ENCODE measurements at places on chromosomes 4 and X. TPM values are rescaled to one million over a fixed set of nuclear protein-coding genes. Genes with fewer than 3 reads are reported as not detected.
A peak's percentile ranks its signal among the peaks of the same experiment; 100 is the strongest.

GRCh38 chrX:70479922-70480659 lies 35.5 kb downstream of the DLG3 start:
- no peaks in the 10 kb centered on the region for H3K27me3 ChIP-seq
- H3K27ac ChIP-seq: peak overlapping the region; percentile 76
- DNase-seq: no peak
- H3K36me3 ChIP-seq: no peaks in the 10 kb centered on the region
- no peak overlapping the region for H3K4me3 ChIP-seq
- peaks cover 19% of the 10 kb centered on the region for H3K4me1 ChIP-seq

Gene RASGEF1B
- 18.9 TPM for total RNA-seq

Gene SLC30A9
- 46.5 TPM for total RNA-seq

GRCh38 chrX:78658845-78659744 lies at the start of gene RTL3:
RTL3 (minus strand) TSS chrX:78659328; CDS start chrX:78658420, 908 bp downstream.
- no peak for DNase-seq
- H3K27me3 ChIP-seq: no peaks in the 10 kb centered on the region
- no peaks in the 10 kb centered on the region for H3K4me1 ChIP-seq
- no peak within 1 kb of the TSS for H3K27ac ChIP-seq

DNA sequence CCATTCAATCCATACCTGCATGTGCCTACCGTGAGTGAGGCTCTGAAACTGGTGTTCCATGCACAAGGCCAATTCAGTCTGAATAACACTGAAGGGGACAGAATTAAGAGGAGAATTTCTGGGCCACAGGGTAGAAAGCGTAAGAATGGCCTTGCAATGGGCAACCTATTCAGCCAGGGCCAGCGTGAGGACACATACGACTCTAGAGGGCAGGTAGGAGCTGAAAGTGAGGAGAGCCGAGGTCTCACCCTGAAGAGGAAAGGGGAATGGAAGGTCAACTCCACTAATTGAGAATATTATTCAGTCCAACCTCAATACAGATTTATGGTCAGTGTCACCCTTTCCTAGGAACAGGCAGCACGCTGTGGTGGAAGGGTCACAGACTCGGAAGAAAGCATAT lies 202.2 kb downstream of the TRIML1 start:
- H3K27me3 ChIP-seq: no peaks in the 10 kb centered on the region
- no peaks in the 10 kb centered on the region for H3K4me1 ChIP-seq
- DNase-seq: no peak
- H3K36me3 ChIP-seq: no peaks in the 10 kb centered on the region

Gene CDX4
- not detected for total RNA-seq

GRCh38 chrX:49842621-49843020 lies 13.5 kb downstream of the PAGE4 start:
- no peaks in the 10 kb centered on the region for H3K27me3 ChIP-seq
- no peaks in the 10 kb centered on the region for H3K4me1 ChIP-seq
- H3K36me3 ChIP-seq: no peaks in the 10 kb centered on the region
- DNase-seq: no peak
- H3K27ac ChIP-seq: no peak overlapping the region
- no peak overlapping the region for H3K4me3 ChIP-seq

DNA sequence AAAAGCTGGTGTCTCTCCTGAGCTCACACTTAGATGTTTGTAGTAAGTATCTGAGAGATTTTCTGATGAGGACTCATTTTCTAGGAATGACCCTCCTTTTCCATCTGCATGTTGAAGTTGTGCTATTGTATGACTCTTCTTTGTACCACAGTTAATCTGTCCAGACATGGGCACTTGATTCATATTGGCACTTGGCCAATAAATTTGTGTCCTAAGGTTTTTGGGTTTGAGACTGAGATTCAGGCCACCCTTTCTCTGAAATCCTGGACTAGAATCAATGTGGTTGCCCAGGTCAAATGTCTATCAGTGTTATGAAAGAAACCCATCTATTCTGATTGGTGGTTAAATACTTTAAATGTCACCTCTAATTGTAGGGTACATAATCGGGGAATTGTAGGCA lies 869.0 kb downstream of the SH3BGRL start:
- no peak for DNase-seq
- H3K27ac ChIP-seq: no peak overlapping the region
- no peaks in the 10 kb centered on the region for H3K36me3 ChIP-seq
- no peaks in the 10 kb centered on the region for H3K4me1 ChIP-seq
- no peak overlapping the region for H3K4me3 ChIP-seq

DNA sequence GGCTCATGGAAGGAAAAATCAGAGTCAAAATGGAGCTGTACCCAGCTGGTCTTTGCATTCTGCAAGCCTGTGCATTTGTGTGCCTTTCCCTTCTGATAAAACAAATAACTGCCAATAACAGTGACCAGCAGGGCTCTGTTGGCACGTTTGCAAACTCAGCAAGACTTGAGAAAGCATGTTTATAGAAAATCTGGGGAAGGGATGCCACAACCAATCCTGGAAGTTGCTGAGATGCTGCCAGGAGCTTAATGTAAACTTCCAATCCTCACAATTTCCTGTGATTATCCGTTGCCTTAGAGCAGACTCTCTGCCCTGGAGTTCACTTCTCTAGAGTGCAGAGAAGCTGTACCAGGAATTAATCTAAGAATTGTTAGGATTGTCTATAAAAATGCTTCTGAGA lies 6.9 kb upstream of the ANXA3 start:
- no peaks in the 10 kb centered on the region for H3K27me3 ChIP-seq
- no peaks in the 10 kb centered on the region for H3K4me1 ChIP-seq

DNA sequence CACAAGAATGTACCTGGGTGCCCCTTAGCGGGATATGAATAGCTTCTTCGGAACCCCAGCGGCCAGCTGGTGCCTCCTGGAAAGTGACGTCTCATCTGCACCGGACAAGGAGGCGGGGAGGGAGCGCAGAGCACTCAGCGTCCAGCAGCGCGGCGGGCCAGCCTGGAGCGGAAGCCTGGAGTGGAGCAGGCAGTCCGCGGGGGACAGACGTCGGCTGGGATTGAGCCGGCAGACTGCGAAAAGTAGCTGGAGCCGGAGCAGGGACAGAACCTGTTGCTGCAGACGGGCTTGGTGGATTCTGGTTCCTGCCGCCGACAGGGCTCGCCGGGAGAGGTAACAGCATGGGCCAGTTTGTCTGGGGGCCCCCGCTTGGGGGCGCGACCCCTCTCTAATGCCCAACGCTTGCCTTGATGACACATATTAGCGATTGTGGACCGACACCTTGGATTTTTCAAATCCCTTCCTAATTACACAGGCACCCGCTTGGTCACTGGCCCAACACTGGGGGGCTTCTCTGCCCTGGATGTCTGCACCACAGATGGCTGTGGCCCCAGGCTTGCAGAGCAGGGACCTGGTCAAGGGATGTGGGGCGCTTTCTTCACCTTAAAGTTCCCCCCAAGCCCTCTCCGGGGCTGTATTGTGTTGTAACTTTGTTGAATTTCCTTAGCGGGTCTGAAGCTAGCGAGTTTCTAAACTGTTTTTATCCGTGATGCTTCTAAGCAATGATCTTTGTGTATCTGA lies at the start of gene NPFFR2:
Gene NPFFR2 (plus strand): TSS at position 133 of the 741 bp plus-strand sequence. CDS start 96,592 bp downstream, outside the sequence.
- no peak within 1 kb of the TSS for H3K27ac ChIP-seq
- H3K36me3 ChIP-seq: no peaks in the 10 kb centered on the region
- no peak for DNase-seq
- H3K27me3 ChIP-seq: peaks cover 22% of the 10 kb centered on the region
- peaks cover 6% of the 10 kb centered on the region for H3K4me1 ChIP-seq

Gene SCD5
- 5.4 TPM for total RNA-seq

GRCh38 chrX:9717376-9717775 lies 48.3 kb downstream of the GPR143 start:
- no peaks in the 10 kb centered on the region for H3K4me1 ChIP-seq
- H3K4me3 ChIP-seq: no peak overlapping the region
- no peaks in the 10 kb centered on the region for H3K27me3 ChIP-seq
- H3K36me3 ChIP-seq: no peaks in the 10 kb centered on the region
- H3K27ac ChIP-seq: no peak overlapping the region
- no peak for DNase-seq

DNA sequence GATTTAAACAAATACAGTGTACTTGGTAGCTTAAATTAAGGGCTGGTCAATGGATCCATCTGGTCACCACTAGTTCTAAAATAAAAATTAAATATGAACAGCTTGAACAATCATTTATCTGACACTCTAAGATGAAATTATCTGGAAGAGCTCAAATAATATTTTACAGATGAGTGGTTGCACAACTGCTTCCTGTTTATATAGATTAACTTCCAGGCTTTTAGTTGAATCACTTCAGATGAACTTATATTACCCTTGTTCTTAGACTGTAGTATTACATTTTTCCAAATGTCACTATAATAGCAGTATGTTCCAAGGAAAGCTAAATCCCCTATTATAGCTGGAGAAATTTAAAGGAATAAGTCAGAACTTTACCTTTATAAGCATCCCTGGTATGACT lies 92.4 kb upstream of the SMIM10 start:
- no peak overlapping the region for H3K27ac ChIP-seq
- no peaks in the 10 kb centered on the region for H3K27me3 ChIP-seq
- no peaks in the 10 kb centered on the region for H3K4me1 ChIP-seq
- no peak overlapping the region for H3K4me3 ChIP-seq
- no peaks in the 10 kb centered on the region for H3K36me3 ChIP-seq

DNA sequence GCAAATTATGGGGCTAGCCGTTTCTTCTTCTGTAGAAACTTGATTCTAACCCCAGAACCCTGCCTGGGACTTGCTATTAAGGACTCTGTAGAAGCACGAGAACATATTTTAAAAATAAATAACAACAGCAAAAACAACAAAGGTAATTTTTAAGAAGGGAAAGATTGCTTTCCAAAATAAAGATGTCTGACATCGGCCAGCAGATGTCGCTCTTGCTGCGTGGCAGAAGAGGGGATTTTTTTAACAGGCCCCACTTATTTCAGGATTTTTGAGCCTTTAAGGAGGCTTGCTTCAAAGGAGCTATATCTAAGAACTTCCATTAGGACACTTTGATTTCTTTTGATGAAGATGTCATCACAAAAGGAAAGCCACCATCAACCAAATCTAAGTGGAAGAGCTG lies 62.8 kb upstream of the EGFL6 start:
- H3K4me3 ChIP-seq: no peak overlapping the region
- H3K27me3 ChIP-seq: no peaks in the 10 kb centered on the region
- H3K27ac ChIP-seq: no peak overlapping the region
- H3K4me1 ChIP-seq: no peaks in the 10 kb centered on the region

Gene DMRTC1
- not detected for total RNA-seq

Gene ADRA2C
- total RNA-seq: 0.61 TPM

GRCh38 chrX:78357342-78358055 lies 30.1 kb upstream of the CYSLTR1 start:
- no peak overlapping the region for H3K4me3 ChIP-seq
- no peaks in the 10 kb centered on the region for H3K27me3 ChIP-seq
- H3K36me3 ChIP-seq: no peaks in the 10 kb centered on the region
- peak overlapping the region; percentile 66 for H3K27ac ChIP-seq
- no peak for DNase-seq
- H3K4me1 ChIP-seq: no peaks in the 10 kb centered on the region

GRCh38 chr4:68249434-68249833 lies 3.9 kb upstream of the TMPRSS11B start:
- H3K27me3 ChIP-seq: no peaks in the 10 kb centered on the region
- H3K4me3 ChIP-seq: no peak overlapping the region
- DNase-seq: no peak
- H3K4me1 ChIP-seq: peaks cover 3% of the 10 kb centered on the region
- H3K36me3 ChIP-seq: no peaks in the 10 kb centered on the region

GRCh38 chr4:144894573-144894972 lies 203.4 kb downstream of the ANAPC10 start:
- no peaks in the 10 kb centered on the region for H3K36me3 ChIP-seq
- no peaks in the 10 kb centered on the region for H3K27me3 ChIP-seq
- no peaks in the 10 kb centered on the region for H3K4me1 ChIP-seq
- H3K27ac ChIP-seq: no peak overlapping the region
- no peak for DNase-seq
- no peak overlapping the region for H3K4me3 ChIP-seq

- peak overlapping the region; percentile 65 for H3K27ac ChIP-seq
- DNase-seq: no peak
- H3K4me3 ChIP-seq: no peak overlapping the region
Measured at GRCh38 chrX:53266914-53267313, 14.5 kb downstream of the IQSEC2 start.

DNA sequence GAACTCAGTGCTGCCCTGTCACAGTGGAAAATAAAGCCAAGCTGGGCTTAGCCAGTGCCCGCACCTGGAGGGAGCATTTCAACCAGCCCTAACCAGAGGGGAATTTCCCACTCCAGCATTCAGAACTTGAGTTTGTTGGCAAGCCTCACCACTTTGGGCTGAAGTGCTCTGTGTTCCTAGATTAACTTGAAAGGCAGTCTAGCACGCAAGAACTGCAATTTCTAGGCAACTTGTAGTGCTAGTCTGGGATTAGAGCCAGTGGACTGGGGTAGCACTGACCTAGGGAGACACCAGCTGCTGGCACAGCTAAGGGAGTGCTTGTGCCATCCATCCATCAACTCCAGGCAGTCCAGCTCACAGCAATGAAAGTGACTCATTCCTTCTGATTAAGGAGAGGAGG lies 1060.6 kb upstream of the GRID2 start:
- H3K27ac ChIP-seq: no peak overlapping the region
- no peaks in the 10 kb centered on the region for H3K4me1 ChIP-seq
- DNase-seq: no peak
- no peaks in the 10 kb centered on the region for H3K36me3 ChIP-seq
- H3K4me3 ChIP-seq: no peak overlapping the region

DNA sequence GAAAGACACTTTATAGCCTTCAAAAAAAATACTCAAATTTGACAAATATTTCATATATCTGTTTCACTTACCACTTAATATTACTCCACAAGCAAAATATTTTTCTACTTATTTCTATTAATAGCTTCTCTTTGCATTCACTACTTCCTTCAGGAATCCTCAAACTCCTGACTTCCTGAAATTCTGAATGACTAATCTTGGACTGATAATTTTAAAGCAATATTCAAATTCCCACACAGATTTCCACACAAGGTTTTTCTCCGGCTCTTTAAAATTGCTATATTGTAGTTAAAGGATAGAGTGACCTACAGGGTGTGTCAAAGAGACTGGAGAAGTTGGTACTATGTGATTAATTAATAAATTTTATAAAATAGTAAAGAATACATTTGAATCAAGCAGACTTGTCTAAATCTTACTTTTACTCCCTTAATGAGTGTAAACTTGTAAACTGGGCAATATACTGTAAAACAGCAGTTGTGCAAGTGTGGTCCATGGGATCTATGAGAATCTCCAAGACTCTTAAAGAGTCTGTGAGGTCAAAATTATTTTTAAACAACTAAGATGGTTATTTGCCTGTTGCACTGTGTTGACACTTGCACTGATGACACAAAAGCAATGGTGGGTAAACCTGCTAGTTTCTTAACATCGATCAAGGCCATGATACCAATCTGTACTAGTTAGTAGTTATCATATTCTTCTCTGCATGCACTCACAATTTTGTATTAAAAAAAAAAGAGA lies 44.5 kb downstream of the ANKRD17 start:
- no peaks in the 10 kb centered on the region for H3K27me3 ChIP-seq
- no peak overlapping the region for H3K4me3 ChIP-seq
- no peak overlapping the region for H3K27ac ChIP-seq

DNA sequence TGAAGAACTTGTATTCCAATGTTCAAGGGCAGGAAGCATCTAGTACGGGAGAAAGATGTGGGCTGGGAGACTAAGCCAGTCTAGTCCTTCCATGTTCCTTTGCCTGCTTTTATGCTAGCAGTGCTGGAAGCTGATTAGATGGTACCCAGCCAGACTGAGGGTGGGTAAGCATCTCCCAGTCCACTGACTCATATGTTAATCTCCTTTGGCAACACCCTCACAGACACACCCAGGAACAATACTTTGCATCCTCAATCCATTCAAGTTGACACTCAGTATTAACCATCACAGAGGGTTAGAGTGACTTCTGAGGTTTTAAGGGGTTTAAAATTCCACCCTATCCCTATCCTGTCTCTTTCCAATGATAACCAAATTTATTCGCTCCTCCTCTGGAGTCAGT lies 6.5 kb downstream of the HMGN5 start:
- no peak overlapping the region for H3K4me3 ChIP-seq
- no peak for DNase-seq
- H3K27me3 ChIP-seq: no peaks in the 10 kb centered on the region
- no peaks in the 10 kb centered on the region for H3K4me1 ChIP-seq
- no peaks in the 10 kb centered on the region for H3K36me3 ChIP-seq

Measured in esophagus squamous epithelium (tissue), 5 donors.